ENCODE measurements at places on chromosomes 1 and 21. TPM values are rescaled to one million over a fixed set of nuclear protein-coding genes. Genes with fewer than 3 reads are reported as not detected.

Gene TOR1AIP1
- 50.0 TPM for total RNA-seq

- no peak for DNase-seq
Observed at GRCh38 chr21:26164311-26164710, 6.3 kb downstream of the APP start.

- no peak for DNase-seq
Observed at GRCh38 chr1:81023187-81023724, 777.5 kb upstream of the ADGRL2 start.

GRCh38 chr1:112296908-112297307 is 99.1 kb upstream of the CTTNBP2NL start:
- no peak for DNase-seq

DNA sequence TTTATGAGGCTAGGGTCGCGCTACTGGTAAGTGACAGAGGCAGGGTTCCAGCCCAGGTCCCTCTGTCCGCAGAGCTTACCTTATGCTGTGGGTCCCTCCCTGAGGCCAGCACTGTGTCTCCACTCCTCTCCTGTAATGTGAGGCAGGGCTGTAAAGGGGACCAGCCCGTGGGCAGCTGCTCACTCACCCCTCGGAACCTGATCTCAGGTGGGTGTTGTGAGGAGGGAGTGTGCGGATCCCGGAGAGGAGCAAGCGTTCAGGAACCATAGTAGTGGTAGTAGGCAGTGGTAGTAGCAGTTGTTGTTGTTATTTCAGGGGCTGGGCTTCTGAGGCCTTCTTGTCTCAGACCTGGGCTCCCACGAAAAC is 1.7 kb downstream of the ZC3H12A start:
- DNase-seq = peak; percentile 39

- no peak for DNase-seq
Observed at GRCh38 chr1:151282883-151283725, 1.0 kb downstream of the ZNF687 start.

DNA sequence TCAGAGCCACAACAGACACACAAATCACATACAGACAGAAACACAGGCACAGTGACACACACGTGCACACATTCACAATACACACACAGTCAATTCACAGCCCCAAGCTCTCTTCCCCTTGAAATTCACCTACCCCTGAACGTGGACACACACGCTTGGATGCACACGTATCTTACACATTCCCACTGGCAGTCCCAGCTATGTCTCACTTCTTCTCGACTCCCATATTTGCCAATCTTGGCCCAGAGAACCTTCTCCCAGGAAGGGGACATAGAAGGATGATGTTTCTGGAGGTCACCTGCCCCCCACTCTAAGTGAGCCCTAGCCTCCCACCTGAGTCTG is 1.6 kb downstream of the CRYBG2 start:
- no peak for DNase-seq

Measured in B cell (primary cell).